NCI-H1092 (cell line): ENCODE measurements at places on chromosomes 16 and 17.

GRCh38 chr17:38559051-38559879 is 46.5 kb downstream of the SRCIN1 start:
- peak; percentile 53 for DNase-seq

DNA sequence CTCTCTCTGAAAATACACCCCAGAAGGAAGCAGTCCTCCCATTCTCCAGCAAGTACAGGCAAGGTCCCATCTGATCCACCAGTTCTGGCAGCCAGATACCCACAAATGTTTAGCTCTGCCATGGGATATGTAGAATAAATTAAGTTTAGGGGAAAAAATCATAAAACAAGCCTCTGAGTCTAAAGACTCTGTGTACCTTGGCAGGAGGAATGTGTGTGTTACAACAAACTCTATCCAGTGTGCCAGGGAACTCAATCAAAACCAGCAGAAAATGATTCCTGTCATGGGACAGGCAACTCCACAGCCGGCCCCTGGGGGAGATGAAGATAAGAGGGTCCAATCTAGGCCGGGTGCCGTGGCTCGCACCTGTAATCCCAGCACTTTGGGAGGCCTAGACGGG is 73.4 kb downstream of the MRM3 start:
- DNase-seq: no peak

DNA sequence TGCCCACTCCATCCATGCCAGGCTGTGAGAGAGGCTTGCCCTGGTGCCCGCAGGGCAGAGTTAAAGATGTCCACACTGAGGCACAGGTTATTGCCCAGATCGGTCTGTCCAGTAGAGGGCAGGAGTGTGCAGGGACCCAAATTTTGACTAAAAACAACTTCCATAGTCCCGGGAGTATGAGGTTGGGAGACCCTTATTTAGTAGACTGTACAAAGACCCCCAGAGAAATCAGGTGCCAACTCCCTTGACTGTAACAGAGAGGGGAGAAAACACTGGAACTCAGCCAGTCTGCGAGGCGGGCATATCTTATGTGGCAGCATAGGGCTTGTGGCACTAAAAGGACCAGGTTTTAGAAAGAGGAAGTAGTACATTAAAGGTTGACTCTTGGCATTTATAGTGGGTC is 43.4 kb downstream of the HNF1B start:
- no peak for DNase-seq

DNA sequence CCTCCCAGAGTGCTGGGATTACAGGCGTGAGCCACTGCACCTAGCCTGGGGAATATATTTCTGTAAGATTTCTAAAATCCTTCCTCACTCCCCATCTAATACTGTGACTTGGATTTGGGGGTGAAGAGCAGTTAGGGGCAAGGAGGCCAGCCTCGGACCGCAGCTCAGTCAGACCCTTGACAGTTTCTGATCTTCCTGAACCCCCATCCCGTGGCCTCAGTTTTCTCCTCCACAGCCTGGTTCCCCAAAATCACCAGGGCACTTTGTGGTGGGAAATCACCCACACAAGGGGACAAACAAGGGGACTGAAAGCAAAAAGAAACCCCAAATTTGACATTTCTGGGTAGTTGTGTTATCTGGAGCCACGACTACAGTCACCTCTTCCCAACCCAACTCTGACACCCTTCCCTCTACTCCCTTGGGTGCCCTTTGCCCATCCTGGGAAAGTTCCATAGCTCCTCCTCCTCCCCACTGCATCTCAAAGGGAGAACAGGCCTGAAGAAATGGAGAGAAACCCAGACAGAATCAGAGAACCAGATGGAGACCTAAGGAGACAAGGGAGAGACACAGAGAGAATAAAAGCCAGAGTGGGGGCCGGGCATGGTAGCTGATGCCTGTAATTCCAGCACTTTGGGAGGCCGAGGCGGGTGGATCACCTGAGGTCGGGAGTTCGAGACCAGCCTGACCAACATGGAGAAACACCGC is 2.8 kb upstream of the STAT5A start:
- no peak for DNase-seq

- no peak for DNase-seq
Observed at GRCh38 chr16:66944054-66944441, 8.7 kb downstream of the CES2 start.

- DNase-seq: no peak
Observed at GRCh38 chr17:74703311-74703710, 9.4 kb downstream of the CD300LF start.

GRCh38 chr17:2904135-2904534 is 107.9 kb downstream of the RAP1GAP2 start:
- no peak for DNase-seq

DNA sequence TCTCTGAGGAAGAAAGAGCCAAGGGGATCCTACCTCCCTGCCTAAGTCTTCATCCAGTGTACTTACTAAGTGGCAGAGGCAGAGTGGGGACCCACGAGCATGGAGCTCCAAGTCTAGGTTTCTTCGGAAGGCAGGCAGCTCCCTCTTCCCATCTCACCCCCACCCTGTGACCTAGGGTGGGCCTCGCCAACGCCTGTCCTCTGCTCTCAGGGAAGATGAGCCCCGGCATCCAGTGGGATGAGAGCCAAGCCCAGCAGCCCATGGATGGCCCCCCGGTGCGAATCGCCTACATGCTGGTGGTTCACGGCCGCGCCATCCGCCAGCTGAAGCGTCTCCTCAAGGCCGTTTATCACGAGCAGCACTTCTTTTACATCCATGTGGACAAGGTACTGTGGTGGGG is 8.3 kb downstream of the XYLT2 start:
- DNase-seq: no peak

GRCh38 chr17:80667462-80668277 is 123.0 kb downstream of the RPTOR start:
- no peak for DNase-seq

- no peak for DNase-seq
Observed at GRCh38 chr17:78840530-78840779, 159 bp downstream of the USP36 start.

GRCh38 chr17:73342541-73343167 is 30.9 kb upstream of the CDC42EP4 start:
- no peak for DNase-seq

DNA sequence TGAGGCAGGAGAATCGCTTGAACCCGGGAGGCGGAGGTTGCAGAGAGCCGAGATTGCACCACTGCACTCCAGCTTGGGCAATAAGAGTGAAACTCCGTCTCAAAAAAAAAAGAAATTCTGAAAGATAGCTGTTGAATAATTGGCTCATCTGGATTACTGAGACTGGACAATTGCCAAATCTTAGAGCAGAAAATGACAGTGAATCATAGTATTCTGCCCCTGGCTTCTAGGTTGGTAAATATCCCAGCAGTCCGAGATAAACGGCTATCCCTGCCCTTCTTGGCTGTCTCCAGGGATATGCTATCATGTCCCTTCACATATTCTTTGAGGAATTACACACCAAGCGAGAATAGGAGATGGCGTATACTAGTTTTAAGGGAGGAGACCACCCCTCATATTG is 35.5 kb upstream of the METTL16 start:
- DNase-seq: no peak

GRCh38 chr17:81870981-81871386 is at the start of gene ARHGDIA:
TSS of gene ARHGDIA (minus strand) at chr17:81871337. CDS start at chr17:81869930, 1,407 bp downstream.
- DNase-seq: no peak

- DNase-seq: no peak
Observed at GRCh38 chr17:5861246-5861645, 208.9 kb upstream of the WSCD1 start.

DNA sequence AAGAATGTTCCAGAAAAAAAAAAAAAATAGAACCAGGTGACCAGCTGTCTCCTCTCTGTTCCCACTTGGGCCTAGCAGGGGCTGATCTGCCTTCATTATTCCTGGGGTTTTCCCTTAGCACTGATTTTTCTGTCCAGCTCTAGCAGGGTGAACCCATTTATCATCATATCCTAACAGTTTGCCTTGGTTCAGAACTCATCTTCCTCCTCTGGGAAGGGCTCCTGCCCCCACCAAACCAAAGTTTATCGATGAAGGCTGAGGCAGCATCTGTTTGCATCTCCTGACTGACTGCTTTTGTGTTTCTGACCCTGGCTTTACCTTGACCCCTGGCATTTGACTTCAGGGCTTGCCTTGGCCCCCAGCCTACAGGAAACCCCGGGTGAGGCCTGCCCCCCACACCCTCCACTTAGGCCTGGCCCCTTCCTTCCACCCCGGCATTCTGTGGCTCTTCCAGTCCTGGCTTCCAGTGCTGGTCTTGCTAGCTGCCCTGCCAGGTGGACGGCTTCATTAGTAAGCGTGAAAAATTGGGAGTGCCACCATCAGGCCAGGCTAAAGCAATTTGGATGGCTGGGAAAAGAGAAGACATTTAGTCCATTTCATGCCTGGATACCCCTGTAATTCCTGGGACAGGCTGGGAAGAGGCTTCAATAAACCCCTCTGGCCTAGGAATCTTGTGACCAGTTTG is 164.9 kb downstream of the CCDC182 start:
- no peak for DNase-seq

DNA sequence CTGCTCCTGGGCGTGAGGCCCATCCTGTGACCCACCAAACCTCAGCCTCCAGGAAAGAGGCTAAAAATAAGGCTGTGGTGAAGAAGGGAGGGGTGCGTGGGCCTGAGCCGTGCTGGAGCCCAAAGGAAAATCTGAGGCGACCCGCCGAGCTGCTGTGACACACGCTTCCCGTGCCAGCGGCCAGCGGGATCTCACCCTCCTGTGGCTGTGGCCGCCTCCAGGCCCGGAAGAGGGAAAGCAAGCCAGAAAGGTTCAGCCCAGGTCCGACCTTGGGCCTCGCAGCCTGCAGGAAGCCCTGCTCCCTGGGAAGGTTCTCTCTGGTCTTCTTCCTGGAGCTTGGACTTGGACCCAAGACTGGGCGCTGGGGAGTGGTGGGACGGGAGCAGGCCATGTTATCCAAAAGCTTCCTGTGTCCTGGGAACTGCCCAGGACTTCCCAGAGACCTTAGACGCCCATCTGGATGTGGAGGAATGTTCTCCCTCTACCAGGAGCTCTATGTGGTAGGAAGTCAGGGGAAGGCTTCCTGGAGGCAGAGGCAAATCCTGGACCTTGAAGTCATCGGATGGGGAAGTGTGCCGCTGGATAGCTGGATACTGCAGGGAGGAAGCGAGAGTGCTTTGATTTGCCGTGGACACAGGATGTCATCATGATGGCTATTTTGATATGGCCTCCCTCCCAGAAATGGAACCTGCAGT is 11.4 kb downstream of the SPNS2 start:
- no peak for DNase-seq

DNA sequence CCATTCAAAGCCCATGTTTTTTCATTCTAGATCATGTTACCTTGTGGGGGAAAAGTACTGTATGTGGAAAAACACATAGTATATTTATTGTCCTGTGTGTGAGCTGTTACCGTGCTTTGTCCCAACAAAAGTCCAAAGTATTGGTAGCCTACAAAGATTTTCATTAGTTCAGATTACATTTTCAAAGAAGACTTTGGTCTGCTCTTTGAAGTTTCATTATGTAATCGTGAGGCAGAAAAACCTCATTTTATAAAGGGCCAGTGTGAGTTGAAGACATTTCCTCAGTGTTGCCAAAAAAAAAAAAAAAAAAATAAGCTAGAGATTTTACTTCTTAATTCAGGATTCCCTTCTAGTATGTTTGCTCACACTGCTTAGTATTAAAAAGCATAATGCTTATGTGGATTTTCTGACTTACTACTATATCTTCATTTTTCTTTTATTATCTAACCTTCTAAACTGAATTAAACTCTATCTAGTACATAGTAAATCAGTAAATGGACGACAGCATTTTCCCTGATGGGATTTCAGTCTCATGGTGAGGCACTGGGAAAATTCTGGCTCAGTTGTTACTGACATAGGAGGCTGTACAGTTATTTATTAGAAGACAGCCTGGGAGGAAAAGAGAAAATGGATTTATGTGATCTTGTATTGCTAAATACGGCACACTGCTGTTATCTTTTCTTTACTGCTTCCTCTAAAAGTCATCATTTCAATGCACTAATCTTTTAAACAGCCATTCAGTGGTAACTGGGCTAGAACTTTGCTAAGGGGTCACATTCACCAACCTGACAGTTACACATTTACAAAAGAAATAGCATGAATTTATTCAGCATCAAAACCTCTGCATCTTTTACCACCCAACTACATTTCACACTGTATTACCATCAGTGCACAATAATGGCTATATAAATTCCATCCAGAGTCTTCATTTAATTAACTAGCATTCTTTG is 100.6 kb downstream of the STXBP4 start:
- DNase-seq: no peak

DNA sequence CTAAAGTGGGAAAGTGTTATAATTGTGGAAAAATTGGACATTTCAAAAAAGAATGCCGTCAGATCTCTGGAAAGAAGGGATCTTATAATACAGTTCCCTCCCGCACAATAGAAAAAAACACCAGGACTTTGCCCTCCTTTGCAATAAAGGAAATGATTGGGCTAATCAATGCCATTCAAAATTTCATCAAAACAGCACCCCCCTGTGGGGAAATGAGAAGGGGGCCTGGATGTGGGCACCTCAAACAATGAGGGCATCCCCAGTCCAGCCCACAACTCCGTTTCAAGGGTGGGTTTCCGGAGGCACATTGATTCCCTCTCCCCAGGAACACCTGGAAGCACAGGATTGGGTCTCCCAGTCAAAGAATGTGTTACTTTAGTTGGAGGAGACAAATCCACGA is 26.1 kb downstream of the CD300LG start:
- DNase-seq: no peak
